ENCODE measurements at places on chromosomes 7 and 10.

- no peak for DNase-seq
Observed at GRCh38 chr7:89845952-89846351, 308.3 kb upstream of the STEAP1 start.

- no peak for DNase-seq
Observed at GRCh38 chr7:101172005-101172853, 6.9 kb upstream of the VGF start.

DNA sequence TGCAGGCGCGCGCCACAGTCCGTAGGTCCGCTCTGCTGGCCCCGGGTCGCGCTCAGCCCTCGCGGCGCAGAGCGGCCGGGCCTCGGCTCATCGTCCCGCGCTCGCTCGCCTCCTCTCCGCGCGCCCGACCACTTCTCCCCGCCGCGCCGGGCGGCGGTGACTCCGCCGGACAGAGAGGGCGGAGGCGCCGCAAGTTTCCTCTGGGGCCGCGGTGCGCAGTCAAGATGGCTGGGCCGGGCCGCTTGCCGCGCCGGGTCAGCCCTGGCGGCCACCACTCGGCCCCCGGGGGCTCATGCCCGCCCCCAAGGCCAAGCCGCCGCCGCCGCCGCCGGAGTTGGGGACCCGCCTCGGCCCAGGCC, 441 bp downstream of the FZD8 start:
- no peak for DNase-seq

DNA sequence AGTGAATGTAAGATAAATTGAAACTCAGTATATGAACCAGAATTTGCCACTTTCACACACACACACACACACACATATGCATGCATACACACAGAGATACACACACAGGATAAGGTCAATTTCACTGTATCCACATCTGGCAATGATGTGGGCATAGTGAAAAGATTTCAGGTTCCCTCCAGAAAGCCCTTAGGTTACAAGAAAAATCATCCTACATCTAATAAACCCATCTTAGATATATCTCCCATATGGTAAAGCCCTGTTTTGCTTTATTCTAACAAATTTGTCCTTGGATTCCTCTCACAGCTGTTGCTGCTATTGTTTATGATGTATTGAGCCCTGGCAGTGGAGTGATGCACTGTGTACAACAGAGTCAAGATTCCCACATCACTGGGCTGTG, 27.9 kb upstream of the DLX6 start:
- DNase-seq = no peak

DNA sequence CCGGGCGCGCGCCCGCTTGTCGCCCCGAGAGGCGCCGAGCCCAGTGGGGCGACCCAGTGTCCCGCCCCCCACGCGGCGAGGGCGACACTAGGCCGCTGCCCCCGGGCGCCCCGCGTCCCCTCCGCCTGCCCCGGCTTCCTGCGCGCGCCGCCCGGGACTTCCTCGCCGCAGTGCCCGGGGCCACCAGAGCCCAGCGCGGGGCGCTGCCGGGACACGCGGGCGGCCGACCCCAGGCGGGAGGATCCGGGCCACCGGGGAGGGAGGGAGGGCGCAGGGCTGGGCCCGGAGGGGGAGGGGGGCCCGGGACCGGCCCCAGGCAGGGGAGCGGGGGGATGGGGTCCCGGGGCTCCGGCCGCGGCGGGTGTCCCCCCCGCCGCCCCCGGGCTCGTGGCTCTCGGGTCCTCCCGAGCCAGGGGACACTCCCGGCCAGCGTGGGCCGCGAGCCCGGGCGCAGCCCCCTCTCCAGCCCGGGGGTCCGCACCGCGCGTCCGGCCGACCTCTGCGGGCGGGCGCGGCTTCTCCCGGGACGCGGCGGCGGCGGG, 435 bp upstream of the PWWP2B start:
- no peak for DNase-seq

GRCh38 chr7:75039709-75040108, 33.9 kb downstream of the RCC1L start:
- DNase-seq = no peak

DNA sequence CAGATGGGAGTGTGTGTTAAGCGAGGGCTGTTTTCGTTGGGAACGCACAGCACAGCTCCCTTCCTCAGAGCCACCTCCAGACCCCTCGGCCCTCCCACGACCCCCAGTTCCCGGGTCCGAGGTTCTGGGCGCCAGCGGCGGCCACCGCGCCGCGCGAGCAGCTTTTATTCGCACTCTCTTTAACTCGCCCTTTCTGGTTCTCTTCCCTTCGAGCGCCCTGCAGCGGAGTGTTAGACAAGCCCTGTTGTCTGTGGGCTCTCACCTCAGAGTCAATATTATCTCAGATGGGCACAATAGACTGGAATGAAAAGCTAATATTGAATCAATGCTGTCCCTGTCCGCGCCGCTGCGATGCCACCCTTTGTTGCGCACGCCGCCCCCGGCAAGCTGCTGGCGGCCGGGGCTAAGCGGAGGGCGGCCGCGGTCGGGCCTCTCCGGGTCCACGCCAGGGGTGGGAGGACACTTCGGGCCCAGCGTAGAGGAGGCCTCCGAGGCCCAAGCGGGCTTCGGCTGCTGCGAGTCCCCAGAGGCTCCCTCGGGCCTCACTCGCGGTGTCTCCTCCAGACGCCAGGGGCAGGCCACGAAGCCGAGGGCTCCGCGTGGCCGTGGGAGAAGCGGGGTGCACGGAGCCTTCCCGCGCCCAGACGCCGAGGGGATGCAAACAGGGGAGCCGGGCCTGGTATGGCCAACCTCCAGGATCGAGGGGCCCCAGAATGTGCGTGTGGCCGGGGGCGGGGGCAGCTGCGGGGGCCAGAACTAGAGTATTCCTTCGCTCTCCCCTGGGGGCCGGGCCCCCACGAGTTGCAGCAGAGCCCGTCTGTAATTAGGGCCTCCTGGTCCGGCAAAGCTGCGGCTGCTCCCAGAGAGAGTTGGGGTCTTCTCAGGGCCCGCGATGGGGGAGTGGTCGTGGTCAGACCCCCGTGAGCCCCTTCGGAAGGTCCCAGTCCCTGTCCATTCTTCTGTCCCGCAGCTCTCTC, 7.9 kb upstream of the EMX2 start:
- no peak for DNase-seq

GRCh38 chr10:86536294-86536861, 14.8 kb upstream of the WAPL start:
- DNase-seq = no peak

DNA sequence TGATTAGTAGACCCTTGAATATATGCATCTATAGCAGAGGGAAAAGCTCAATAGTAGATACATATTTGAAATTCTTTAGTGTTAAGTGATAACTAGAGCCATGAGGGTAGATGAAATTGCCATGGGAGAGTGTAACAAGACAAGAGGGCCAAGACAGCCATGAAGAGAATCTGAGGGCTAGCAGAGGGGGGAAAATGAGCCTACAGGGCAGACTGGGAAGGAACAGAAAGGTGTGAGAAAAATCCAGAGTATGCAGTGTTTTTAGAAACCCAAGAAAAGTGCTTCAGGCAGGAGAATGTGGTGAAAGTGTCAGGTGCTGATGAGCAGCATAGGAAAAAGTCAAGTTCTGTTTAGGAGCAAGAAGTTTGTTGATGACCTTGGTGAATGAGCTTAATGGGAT, 63.0 kb downstream of the MAPK8 start:
- DNase-seq = no peak
